ENCODE measurements at places on chromosomes 16 and 17. TPM values are rescaled to one million over a fixed set of nuclear protein-coding genes. Genes with fewer than 3 reads are reported as not detected.
A peak's percentile ranks its signal among the peaks of the same experiment; 100 is the strongest.

Gene MT3
- total RNA-seq, result 1.8 TPM

Gene IL21R
- total RNA-seq, result 29.3 TPM

Gene NACA2
- total RNA-seq, result not detected

Gene CHTF18
- total RNA-seq, result 54.3 TPM

Gene FBXW10B
- total RNA-seq, result 0.77 TPM

Gene MT1F
- 18.4 TPM for total RNA-seq

Gene CDRT15L2
- not detected for total RNA-seq

Gene HSD17B2
- not detected for total RNA-seq

- no peak for DNase-seq
Measured at GRCh38 chr16:70483426-70483825, 29.0 kb downstream of the FCSK start.

DNA sequence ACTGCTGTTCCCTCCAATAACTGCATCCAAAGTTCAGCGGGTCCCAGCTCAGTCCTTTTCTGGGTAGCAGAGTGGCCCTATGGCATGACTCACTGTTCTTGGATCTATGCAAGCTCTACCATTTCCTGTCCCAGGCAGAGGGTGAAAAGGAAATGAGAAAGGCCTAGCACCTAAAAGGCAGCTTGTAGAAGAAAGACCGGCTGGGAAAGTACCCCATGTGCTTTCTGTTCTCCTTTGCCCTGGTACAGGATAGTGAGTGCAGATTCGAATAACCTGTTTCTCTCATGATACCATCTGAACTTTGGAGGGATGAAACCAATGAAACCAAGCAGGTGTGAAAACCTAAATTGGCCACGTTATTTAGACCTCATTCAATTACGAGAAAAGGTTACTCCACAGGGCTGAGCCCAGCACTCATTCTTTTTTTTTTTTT lies 12.7 kb upstream of the HASPIN start:
- DNase-seq, result peak; percentile 68

GRCh38 chr16:35492225-35492624 lies 2032.8 kb downstream of the TP53TG3F start:
- no peak for DNase-seq

GRCh38 chr16:81565321-81566028 lies 120.9 kb downstream of the CMIP start:
- DNase-seq, result no peak

DNA sequence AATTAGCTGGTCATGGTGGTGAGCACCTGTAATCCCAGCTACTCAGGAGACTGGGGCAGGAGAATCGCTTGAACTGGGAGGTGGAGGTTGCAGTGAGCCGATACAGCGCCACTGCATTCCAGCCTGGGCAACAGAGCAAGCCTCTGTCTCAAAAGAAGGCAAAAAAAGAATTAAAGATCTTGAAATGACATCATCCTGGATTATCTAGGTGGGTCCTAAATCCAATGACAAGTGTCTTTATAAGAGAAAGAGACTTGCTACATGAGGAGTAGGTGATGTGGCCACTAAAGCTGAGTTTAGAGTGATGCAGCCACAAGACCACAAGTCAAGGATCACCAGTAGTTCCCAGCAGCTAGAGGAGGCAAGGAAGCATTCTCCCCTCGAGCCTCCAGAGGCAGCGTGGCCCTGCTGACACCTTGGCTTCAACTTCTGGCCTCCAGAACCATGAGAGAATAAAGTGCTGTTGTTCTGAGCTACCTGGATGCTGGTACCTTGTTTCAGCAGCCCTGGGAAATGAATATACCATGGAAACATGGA lies 15.8 kb downstream of the CIITA start:
- no peak for DNase-seq

- DNase-seq, result no peak
Measured at GRCh38 chr17:178292-179065, 3.0 kb downstream of the DOC2B start.

DNA sequence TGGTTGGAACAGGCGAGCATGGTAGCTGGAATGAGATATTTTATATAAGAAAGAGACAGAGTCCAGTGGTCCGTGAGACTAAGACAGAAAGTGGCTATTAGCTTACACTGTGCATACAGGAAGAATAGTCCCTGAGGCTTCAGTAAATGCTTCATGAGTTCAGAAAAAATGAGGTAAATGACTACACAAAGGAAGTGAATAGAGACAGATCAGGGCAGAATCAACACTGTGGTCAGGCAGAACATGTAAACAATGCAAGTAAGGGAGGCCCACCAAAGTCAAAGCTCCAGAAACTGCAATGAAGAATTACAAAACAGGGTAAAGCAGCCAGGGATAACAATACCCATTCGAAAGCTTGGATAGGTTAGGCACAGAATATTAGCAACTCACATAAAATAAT lies 4.8 kb downstream of the ABCA10 start:
- no peak for DNase-seq

- DNase-seq, result no peak
Measured at GRCh38 chr17:51742571-51742970, 415.9 kb downstream of the CA10 start.

GRCh38 chr17:83089328-83090132 lies 10.1 kb downstream of the METRNL start:
- no peak for DNase-seq

GRCh38 chr17:4715063-4715744 lies 4.8 kb downstream of the ARRB2 start:
- DNase-seq, result peak; percentile 40

DNA sequence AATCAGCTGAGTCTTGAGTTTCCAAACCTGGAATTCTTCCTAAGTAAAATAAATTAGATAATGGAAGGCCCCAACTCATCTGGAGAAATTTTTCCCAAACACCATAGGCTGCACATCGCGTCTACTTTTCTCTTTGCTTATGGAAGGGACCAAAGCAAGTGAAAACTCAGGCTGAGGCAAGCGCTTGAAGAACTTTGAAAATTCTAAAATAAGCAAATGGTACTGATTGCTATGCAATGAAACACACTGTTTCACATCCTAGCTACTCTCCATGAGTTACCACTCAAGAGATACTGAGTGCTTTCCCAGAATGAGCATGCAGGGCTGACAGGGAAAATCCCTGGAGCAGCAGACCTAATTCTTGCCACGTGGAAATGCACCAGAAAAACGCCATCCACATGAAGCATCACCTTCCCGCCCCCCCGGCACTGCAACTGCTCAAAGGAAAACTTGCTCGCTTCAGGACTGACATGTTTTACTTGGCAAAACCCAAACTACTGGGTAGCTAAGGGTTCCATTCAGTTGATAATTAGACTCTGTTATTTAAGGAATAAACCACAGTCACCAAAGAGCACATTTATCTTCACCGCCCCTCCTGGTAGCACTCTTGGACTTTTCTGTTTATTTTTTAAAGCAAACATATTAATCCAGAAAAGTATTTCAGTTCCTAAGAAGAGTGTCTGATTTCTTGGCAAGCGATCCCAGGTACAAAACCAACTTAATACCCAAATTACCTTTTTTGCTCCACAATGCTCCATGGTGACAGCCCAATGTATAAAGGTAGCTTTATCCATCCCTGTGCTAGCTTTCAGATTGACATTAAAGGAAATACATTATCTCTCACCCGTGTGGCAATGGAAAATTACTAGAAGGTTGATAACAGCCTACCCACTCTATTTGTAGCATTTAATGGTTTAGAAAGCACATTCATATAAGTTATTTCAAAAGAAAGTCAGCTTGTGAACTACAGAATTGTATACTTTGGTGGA lies 62.5 kb downstream of the WDR59 start:
- DNase-seq, result no peak

DNA sequence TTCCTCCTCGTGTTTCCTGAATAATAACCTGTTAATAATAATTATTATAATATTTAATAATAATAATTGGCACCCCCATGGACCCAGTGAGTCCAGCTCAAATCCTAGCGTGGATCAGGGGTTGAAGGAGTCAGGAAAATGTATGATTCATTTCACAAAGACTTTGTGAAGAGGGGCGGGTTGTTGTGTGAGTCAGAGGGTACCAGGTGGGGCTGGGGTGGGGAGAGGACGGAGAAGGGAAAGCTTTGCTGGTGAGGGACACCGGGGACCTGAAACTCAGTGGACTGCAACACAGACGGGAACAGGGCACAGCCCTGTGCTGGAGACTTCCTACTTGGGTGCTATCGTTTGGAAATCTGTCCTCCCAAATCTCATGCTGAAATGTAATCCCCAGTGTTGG lies 3.1 kb upstream of the ADORA2B start:
- no peak for DNase-seq

- no peak for DNase-seq
Measured at GRCh38 chr16:6684076-6684673, 648.5 kb upstream of the RBFOX1 start.

DNA sequence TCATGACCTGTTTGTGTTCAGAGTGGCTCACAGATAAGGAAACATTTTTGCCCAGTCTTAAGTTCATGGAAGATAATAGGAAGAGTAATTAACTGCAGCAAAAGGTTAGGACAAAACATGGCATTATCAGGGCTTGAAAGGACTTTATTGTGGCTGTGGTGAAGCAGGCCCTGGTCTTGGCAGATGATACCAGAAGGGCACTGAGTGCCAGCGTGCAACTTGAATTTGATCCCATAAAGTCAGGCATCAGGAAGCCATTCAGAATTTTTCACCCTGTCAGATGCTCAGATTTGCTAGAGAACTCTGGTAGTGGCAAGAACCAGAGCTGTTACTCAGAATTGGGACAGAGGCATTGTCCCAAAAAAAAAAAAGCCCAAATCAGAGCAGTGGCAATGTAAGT lies 11.2 kb upstream of the COG7 start:
- no peak for DNase-seq

- DNase-seq, result peak; percentile 4
Measured at GRCh38 chr16:69105501-69106361, at the start of gene HAS3. TSS of gene HAS3 (plus strand) at chr16:69105653. CDS start at chr16:69109396, 3,743 bp downstream.

- DNase-seq, result no peak
Measured at GRCh38 chr17:9700754-9701476, 55.6 kb downstream of the USP43 start.
